MCF 10A (cell line): ENCODE measurements at places on chromosomes 2 and 18. TPM values are rescaled to one million over a fixed set of nuclear protein-coding genes. Genes with fewer than 3 reads are reported as not detected.

THOC1 gene
- 40.9 and 44.6 TPM in 2 replicates for total RNA-seq

CD28 gene
- not detected in 2 replicates for total RNA-seq

B4GALT6 gene
- 6.0 and 14.5 TPM in 2 replicates for total RNA-seq

C1GALT1C1L gene
- 0.27 TPM in 1 of 2 replicates, not detected in the other for total RNA-seq

IGFBP2 gene
- total RNA-seq: 18.3 and 32.0 TPM in 2 replicates

LYPD6B gene
- 0.37 TPM in 2 replicates for total RNA-seq
